ENCODE measurements at places on chromosomes 11 and 22.

DNA sequence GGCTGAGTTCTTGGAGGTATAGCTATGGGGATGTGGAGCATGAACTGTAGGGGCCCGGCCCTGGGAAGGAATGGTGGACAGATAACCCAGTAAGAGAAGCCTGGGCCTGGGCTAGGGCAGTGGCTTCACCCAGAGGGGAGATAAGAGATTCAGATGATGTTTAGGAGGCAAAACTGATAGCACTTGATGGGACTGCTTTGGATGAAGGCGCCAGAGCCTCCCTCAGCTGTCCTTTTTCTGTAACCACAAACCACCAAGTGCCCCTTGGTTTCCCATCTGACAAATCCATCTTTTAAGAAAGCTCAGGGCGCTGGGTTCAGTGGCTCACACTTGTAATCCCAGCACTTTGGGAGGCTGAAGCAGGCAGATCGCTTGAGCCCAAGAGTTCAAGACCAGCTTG, 23.4 kb downstream of the RELT start:
- DNase-seq, result no peak

DNA sequence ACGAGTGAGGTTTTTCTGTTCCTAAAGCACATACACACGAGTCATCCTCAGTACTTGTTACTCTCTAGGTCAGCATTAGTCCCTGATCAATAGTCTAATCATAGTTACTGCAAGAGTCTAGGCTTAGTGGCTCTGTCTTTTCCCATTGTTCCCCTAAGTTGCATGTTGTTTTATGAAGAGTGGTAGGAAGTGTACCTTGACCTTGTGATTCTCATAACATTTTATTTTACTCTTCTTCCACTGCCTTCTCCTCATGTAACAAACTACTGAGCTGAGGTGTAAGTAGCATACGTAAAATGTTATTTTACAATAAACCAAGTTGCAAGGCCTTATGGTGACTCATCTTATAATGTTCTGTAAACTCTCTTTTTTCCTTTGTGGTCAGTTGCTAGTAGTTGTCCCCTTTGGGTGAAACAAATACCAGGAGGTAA, 15.0 kb downstream of the METTL15 start:
- no peak for DNase-seq

DNA sequence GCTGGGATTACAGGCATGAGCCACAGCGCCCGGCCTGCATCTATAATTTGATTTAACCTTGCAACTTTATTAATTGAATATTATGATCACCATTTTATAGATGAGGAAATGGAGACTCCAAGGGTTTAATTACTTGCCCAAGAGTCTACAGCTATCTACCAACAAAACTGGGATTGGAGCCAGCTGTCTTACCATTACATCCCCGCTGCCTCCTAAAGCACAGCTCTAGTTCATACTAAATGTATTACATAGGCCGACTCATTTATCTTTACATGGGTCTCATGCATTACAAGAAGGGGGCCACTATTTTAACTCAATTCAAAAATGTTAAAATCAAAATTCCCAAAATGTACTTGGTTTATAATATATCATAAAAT, 14.1 kb upstream of the TMA7B start:
- no peak for DNase-seq

DNA sequence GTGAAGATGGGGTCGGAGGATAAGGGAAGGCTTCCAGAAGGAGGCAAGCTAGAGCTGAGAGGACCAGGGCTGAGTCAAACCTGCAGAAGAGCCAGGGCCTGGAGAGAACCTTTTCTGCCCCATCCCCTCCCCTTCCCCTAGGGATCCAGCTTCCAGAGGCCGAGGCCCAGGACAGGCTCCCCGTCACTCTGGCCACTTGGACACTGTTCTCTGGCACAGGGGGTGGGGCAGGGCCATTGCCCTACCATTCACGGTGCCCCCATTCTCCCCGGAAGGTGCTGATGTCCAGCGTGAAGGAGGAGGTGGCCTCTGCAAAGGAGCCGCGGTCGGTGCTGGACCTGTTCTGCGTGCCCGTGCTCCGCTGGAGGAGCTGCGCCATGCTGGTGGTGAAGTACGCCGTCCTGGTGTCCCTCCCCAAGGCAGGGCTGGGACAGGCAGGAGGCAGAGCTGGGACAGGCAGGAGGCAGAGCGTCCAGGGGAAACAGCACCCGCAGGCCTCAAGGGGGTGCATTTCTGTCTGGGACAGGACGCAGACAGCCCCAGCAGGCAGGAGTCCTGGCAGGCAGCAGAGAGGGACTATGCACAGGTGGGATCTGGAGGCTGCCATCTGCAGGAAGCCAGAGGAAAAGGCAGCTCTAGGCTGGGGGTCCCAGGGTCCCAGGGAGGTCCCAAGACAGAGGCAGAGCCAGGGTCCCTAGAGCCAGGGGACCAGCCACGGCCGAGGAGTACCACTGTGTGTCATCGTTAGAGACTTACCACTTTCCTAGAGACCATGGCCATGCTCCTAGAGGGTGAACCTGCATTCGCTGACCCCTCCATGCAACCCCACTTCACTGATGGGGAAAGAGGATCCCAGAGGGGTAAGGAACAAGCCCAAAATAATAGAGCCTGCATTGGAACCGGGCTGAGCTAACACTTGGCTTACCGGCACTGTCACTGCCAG, 25.8 kb upstream of the SLC22A12 start:
- no peak for DNase-seq

GRCh38 chr11:2143799-2144543, 4.8 kb upstream of the IGF2 start:
- no peak for DNase-seq
